ENCODE measurements at places on chromosomes 13 and 19.
A peak's percentile ranks its signal among the peaks of the same experiment; 100 is the strongest.

DNA sequence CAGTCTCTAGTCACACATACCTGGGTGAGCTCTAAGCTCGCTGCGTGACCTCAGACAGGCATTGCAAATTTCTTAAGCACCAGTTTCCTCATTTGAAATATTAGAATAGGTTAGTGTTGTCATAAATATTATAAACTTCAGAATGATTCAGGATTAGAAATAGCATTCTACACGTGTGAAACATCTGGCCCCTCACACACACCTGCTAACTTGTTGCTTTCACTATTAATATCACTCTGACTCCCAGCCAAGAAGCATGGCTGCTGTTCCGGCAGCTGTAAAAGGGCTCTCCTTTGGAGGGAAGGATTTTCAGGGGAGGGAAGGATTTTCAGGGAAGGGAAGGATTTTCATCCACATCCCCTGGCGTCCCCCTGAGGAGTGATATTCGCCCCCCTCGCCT is 161.3 kb upstream of the GPR12 start:
- no peak for DNase-seq

DNA sequence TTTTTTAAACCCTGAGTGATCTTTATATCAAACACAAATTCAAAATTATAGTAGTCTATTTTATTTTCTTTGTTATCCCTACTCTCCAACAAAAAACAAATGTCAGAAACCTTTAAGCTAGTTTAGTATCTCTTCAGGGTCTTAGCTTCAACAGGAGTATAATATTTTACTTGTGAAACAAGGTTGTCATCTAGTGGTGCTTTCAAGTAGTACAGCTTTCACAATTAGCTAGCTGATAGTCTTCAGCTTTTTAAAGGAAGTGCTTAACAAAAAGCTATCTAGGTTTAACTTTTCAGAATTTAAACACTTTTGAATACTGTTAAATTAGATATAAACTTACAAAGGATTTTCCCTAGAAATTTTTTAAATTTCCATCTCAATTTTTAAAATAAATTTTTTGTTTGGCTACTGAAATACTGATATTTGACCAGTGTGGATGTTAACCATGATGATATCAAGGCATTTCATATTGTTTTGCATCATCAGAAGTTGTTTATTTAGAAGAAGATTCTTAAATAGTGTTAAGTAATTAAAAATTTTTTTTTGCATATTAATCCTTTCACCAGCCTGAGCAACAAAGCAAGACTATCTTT is 34.2 kb downstream of the TDRD3 start:
- DNase-seq: peak; percentile 27

DNA sequence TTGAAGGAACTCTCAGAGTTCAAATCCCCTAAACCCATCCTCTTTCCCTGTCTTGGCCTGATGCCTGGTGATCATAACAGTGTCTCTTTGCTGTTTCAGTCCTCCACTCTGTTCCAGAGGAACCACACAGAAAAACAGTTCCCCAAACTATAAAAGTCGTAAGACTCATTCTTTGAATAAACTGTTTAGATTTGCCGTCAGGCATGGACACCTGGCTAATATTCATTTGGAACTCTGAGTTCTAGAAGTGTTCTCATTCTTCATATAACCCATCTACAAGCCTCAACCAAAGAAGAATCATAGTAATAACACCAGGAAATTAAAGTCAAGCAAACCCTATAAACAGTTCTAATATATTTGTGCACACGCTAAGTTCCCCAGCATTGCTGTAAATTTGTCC is 37.7 kb upstream of the ABCC4 start:
- no peak for DNase-seq

DNA sequence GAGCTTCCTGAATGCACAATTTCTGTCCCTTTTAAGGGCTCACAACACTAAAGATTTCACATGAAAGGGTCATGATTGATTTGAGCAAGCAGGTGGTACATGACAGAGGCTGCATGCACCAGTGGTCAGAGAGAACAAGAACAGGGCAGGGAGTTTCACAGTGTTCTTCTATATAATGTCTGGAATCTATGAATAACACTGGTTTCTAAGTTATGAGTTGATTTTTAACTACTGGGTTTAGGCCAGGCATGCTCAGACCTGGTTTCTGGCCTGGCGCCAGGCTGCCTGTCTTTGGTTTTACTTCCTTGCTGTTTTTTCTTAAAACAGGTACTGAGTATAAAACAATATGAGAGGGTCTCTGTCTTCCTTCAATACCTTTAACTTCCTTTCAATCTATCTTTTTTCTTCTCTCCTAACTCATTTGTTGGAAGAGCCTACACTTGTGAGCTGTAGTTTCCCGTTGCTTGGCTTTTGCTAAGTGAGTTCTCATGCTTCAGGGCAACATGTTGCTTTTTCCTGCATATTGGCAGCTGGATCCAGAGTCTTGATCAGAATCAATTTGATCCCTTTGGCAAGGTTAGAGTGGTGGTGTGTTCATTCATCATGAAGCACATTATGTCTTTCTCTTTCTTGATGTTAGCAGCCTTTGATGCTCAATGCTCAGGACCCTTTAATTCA is 38.5 kb upstream of the FGF14 start:
- DNase-seq: no peak

DNA sequence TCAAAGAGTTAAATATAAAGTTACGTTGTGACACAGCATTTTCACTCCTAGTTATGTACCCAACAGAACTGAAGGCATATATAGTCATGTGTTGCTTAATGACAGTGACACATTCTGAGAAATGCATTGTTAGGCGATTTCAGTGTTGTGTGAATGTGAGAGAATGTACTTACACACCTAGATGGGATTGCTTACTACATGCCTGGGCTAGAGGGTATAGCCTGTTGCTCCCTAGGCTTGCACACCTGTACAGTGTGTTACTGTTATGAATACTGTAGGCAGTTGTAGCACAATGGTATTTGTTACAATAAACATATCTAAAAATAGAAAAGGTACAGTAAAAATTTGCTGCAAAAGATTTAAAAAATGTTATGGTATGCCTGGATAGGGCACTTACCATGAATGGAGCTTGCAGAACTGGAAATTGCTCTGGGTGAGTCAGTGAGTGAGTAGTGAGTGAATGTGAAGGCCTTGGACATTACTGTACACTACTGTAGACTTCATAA is 89.2 kb downstream of the DHRS12 start:
- DNase-seq: no peak

DNA sequence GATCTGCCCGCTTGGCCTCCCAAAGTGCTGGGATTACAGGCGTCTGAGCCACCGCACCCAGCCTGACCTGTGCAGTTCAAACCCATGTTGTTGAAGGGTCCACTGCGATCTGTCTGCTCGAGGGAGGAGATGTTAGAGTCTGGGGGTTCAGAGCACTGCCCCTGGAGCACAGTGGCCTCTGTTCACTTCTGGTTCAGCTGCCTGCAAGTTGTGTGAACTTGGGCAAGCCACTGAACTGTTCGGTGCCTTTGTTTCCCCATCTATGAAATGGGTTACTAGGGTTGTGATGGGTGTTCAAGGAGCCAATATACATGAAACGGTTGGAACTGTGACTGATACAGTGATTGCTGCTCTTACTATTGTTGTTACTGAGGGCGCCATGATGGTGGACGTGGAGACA is 1.7 kb downstream of the PLIN5 start:
- DNase-seq: no peak

DNA sequence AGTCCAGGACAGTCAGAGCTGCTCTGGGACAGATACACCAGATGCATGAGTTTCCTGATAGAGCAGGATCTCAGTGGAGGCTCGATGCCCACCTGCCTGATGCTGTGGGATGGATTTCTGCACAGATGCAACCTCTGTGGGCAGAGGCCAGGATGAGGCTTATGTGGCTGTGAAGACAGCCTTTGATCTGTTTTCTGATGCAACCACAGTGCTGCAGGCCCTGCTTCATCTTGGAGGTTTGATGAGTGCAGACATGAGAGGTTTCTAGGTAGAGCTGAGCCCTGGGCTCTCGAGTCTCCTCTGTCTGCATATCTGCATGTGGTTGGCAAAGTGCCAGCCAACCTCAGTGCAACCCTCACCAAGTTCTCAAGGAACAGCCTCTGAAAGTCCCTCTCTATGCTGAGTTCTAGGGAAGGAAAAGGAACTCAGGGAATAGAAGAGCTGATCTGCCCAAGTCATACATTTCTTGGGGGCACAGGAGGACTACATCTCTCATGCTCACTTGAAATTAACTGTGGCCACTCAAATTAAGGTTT is 23.1 kb upstream of the TSHZ3 start:
- no peak for DNase-seq

DNA sequence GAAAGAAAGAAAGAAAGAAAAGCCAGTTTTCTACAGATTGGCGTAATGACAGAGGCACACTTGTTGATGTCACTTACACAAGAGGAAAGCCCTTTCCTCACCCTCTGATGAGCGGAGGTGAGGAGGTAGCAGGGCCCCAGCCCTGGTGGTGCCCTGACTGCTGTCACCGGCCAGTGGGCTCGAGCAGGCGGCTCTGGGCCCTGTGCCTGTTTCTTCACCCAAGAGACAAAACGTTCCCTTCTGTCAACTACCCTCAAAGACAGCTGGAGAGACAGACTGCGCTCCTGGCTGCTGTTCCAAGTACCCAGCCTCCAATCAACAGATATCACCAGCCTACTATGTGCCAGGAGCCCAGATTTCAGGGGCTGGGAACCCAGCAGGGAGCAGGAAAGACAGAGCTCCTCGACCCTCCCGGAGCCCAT is 10.1 kb downstream of the EPS15L1 start:
- no peak for DNase-seq

DNA sequence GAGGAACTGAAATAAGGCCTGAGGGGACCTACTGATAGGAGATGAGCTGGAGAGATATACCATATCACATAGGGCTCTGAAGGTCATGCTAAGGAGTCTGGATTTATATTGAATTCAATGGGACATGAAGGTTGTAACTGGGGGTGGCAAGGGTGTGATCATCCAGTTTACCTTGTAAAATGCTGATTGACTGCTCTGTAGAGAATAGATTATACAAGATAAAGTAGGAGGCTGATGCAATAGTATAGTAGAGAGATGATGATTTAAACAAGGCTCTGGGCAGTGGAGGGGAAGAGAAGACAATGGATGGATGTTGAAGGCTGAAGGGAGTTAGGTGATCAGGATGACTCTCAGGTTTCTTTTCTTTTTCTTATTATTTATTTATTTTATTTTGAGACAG is 18.0 kb upstream of the PAN3 start:
- no peak for DNase-seq

GRCh38 chr13:48636550-48636949 is 17.2 kb upstream of the CYSLTR2 start:
- no peak for DNase-seq

DNA sequence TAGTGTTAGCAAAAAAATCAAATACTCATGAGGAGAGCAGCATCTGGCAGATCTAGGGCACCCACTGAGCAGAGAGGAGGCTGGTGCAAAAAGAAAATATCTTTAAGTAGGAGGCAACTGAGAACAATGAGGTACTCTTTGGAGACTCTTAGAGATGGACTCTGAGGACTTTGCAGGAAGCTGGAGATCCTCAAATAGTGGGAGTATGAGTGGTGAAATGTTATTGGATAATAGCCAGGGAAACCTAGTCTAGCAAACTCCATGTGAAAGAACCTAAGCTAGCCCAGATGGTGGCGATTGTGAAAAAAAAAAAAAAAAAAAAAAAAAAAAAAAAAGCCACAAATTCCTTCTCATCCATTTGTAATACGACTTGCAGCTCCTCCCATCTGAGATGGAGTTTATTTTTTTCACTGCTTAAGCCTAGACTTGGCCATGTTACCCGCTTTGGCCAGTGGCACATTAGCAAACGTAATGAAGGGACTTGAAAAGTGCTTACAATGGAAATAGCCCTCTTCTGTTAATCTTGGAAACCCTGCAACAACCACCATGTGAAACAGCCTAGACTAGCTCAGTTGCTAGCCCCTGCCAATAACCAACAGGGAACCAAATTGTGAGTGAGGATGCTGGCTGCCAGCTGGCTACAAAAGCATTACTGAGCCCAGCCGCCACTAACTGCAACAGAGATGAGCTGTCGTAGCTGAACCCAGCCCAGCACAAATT is 476.2 kb downstream of the KLF12 start:
- peak; percentile 73 for DNase-seq

GRCh38 chr13:93325303-93326233 is 99.0 kb downstream of the GPC6 start:
- DNase-seq: no peak

- no peak for DNase-seq
Measured at GRCh38 chr19:8120636-8121480, 28.5 kb downstream of the FBN3 start.

DNA sequence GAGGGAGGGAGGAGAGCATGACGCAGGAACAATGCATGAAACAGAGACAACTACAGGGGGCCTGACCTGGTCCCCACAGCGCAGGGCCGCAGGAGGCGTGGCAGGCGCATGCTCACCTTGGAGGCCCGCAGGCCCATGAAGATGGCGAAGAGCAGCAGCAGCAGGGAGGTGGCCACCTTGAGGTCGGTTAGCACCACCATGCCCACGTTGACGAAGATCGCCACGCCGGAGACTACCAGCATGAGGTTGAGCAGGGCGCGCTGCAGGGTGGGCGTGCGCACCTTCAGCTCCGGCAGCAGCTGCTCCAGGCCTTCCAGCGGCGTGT is 17.0 kb downstream of the EMP3 start:
- DNase-seq: no peak

DNA sequence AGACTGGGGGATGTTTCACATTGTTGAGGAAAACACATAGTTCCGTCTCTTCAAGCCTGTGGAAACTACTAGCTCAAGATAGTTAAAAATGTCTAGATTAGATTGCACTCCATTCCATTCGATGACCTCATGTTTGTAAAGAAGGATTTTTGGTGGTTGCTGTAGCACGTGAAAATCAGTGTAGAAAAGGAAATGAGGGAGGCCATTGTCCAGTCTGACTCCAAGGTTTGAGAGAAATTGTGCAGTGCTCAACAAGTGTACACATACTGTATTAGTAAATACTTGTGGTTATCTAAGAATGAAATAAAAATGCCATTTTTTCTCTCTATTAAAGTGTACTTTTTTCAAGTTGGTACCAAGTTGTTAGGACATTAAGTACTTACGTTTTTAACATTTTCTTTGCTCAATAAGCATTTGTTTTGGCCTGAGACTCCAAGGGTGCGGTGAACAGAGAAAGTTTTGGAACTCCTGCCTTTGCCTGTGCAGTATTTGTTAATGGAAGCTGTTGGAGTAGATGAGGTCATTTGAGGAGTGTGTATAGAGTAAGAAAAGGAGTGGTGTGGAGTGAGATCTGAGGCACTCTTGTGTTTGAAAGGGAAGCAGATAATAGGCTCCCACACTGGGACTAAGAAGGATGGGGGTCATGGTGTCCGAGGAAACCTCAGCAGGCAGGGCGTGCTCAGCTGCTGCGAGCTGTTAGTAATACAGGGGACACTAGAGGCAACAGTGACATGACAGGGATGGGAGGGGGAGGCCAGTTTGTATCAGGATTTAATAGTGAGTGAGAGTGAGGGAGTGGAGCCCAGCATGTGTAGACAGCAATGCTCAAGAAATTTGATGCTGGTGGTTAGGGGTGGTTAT is 4.4 kb downstream of the WASF3 start:
- DNase-seq: no peak

DNA sequence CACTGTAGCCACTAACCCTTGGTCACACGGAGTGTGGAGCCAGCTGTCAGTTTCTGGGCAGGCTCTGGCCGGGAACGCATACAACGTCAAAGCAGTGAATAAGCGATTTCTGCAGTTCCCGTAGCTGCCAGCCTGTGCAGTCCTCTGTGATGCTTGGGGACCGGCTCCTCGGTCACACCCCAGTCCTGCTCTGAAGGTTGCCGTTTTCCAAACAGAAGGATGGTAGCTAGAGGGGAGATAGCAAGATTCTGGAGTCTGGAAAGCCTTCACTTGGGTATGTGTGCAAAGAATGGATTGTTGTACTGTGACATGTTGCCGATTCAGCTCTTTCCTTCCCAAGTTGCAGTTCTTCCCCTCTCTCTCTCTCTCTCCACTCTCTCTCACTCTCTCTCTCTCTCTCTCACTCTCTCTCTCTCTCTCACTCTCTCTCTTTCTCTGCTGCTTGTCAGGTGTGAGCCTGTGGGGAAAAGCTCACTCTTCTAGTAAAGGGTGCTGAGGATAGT is 38.7 kb upstream of the C1QTNF9 start:
- DNase-seq: no peak
